NCI-H1048 (cell line): ENCODE measurements at places on chromosomes 1 and 21.

GRCh38 chr1:226625326-226625725 is 76.8 kb downstream of the STUM start:
- DNase-seq, result no peak

DNA sequence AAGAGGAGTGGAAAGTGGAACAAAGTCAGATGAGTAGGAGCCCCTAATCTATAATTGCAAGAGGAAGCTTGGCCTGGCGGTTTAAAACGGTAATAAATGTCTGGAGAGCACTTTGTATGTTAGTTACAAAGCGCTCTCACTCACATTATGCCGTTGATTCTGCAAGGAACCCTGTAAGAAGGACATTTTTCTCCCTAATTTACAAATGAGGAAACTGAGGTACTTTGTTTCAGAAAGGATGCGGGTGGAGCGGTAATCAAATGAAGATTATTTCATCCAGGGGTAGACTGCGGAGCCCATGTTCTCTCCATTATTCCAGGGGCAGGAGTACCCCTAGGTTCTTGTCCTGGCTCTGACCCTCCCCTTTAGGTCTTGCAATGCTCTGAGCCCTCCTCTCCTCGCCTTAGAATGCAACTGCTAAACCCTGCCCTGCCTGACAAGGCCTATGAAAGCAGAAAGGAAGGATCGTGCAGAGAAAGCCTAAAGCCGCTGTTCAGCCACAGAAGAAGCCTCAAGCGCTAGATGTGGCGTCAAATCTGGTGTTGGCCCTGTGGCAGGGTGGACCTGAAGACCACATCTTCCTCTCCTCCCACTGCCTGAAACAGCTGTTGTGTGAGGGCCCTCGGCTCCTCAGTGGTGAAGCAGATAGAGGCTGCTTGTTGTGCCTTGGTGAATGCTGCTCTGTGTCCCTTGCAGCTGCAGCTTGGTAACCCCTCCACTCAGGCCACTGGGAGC is 588 bp upstream of the PACC1 start:
- DNase-seq, result no peak

DNA sequence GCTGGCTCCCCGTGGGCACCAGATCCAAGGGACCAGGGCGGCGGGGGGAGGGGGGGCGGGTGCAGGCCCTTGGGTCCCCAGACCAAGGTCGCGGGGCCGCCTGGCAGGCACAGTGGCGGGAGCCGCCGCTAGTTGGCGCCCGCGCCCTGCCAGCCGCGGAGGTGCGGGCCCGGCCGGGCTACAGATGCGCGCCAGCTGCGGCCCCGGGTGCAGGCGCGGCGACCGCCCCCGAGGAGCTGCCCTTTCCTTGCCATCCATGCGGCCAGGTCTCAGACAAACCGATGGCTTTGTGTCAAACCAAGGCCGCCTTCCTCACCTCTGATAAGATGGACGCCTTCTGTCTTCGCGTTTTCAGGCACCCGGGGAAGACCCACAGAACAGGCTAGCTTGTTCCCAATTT is 2.2 kb upstream of the RUNX3 start:
- DNase-seq, result no peak

DNA sequence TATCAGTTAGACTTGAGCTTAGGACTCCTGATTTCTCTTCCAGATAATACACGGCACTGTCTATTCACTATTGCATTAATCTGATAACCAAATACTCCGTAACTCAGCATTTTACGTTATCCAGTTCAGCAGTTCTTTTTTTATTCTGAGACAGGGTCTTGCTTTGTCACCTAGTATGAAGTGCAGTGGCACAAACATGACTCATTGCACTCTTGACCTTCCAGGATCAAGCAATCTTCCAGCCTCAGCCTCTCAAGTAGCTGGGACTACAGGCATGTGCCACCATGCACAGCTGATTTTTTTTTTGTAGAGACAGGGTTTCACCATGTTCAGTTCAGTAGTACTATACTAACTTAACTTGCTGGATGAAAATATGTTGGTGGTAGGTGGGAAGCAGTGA is 156.4 kb downstream of the PATJ start:
- no peak for DNase-seq

DNA sequence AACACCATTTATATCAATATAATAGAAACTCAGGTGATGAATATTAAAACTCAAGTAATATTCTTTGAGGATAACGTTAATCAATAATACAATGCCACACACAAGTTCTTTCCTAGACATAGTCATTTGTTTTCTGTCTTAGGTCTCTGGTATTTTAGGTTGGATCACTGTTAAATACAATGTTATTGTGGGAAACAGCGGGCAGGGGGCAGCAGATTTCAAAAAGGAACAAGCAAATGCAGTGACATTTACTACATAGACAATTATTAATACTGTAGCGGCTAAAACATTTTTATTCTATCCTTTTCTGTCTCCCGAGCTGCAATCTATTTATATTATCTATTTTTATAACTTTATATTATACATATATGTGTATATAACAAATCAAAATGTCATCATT is 186.4 kb upstream of the ZNHIT6 start:
- DNase-seq, result no peak

- no peak for DNase-seq
Measured at GRCh38 chr1:81948495-81948894, 147.8 kb downstream of the ADGRL2 start.

- DNase-seq, result no peak
Measured at GRCh38 chr1:167099851-167100250, 6.0 kb downstream of the STYXL2 start.

DNA sequence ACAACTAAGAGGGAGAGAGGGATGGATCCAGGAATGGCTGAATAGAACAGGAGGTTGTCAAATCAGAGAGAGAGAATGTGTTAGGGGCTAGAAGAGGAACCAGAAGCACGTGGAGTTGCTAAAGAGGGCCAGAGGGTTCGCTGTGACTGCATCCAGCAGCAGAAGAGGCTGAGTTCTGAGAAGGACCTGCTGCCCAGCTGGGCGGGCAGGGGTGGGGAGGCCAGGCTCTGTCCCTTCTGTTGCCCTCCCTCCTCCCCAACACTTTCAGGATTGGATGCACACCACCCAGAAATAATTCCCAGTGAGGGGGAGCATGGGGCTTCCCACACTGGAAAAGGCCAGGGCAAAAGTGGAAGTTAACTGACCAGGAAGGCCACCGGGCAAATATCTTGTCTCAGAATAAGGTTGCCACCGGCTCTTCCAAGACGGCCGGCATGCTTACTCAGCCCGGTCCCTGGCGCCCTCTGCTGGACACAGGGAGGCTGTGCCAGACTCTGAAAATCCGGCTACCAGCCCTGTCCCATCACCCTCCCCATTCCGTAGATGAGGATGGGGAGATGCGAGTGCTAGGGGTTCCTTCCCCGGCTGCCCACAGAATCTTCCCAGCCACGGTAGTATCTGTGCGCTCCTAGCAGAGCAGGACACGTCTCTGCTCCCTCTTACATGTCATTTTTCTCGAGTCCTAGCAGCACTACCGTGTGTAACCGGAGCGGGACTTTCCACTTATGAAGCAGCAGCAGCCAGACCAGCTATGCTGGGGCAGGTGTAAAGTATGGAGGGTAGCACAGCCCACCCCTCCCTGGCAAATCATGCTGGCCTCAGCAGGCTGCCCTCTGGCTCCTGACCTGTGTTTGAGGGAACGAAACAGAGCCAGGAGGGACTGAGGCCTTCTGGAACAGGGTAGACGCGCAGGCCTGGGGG is 46.8 kb upstream of the A3GALT2 start:
- peak; percentile 39 for DNase-seq

GRCh38 chr1:33180226-33180910 is 1.5 kb downstream of the TRIM62 start:
- DNase-seq, result no peak

DNA sequence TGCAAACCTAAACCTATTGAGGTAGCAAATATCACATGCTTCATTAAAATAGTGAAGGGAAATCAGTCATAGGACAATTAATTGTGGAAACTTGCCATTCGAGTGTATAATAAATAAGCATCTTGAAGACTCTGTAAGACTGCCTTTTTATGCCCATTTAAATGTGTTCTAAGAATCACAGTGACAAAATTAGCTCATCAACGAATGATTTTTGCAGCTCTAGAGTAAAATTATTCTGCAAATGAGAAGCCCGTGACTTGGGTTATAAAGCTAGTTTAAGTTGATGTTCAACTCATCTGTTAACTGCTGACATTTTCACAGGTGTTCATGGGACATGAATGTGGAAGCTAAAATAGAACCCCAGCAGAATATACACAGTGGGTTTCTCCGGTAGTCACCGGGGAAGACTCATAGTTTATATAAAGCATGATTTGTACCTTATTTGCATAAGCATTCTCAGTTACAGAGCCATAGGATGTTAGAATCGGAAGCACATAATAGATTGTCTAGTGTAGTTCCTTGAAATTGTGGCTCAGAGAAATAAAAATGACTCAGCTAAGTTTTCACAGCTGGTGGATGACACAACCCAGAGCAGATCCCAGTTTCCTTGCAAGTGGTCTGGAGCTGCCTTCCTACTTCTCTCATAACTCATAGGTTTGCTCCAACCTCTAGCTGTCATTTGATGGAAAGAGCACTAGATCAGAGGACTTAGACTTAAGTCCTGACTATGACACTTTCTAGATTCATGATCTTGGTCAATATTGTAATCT is 107.3 kb downstream of the UCHL5 start:
- DNase-seq, result no peak

- no peak for DNase-seq
Measured at GRCh38 chr1:164510435-164510834, 48.5 kb upstream of the PBX1 start.

GRCh38 chr1:226064816-226065248 is 2.3 kb downstream of the H3-3A start:
- DNase-seq, result peak; percentile 44

DNA sequence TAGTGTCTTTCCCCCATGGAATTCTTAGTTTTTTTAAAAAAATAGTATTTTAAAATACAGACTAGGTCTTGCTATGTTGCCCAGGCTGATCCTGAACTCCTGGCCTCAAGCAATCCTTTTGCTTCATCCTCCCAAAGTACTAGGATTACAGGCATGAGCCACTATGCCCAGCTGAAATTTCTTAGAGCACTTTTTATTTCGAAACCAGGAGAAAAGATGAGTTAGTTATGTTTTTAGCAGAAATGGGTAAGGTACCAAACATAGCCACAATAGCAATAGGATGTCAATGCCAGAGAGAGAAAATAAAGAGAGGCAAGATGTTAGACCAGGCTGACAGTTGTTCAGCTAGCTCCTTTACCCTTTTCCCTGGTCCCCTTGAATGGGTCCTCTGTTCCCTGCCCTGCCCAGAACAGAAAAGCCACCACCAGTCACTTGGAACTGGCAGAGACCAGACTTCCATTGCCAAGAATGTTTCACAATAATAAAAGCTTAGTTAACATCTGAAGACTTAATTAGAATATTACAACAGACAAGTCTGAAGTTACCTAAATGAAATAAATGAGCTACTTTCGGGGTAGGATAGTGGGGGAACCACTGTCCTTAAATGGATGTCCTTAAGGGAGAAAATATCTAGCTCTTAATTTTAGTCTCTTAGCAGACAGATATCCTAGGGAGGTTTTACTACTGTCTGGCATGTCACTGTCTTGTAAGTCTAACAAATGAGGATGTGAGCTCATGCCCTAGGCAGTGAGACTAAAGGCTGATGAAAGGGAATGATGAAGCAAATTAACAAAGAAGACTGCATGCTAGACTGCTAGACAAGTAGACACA is 54.3 kb downstream of the ABL2 start:
- DNase-seq, result no peak

- DNase-seq, result no peak
Measured at GRCh38 chr1:224615861-224616755, at the start of gene CNIH3. Gene CNIH3 (plus strand): TSS chr1:224616317. CDS start chr1:224617175, 858 bp downstream.

- DNase-seq, result no peak
Measured at GRCh38 chr21:16504766-16505165, 775.0 kb downstream of the USP25 start.

DNA sequence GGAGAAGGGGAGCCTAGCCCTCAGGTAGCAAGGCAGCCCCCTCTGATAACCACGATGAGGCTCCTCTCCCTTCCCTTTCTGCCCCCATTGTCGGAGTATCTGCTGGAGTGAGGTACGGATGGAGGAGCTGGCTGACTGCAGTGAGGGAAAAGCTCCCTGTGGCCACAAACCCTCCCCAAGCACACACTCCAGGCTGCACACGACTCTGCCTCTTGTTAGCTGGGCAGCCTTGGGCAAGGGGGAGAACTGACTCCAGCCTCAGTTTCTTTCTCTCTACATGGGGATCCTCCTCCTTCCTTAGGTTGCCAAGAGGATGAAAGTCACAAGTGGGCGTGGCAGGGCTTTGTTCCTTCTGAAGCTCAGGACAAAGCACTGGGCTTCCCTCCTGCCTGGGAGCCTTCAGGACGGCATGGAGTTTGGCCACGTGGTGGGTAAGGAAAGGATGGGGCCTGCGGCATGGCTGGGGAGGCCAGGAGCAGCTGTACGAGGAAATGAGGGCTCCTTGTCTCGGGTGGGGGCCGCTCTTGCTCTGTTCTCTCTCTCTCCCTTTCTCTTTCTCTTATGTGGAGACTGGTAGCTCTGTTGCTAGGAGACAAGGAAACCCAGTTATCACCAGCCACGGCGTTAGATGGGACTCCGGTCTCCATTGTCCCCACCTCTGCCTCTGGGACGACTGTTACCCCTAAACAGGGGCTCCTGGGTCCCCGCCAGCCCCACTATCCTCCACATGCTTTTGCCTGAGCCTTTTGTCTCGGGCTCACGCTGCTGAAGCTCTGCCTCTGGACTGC is 39.7 kb downstream of the LRP8 start:
- DNase-seq, result no peak

DNA sequence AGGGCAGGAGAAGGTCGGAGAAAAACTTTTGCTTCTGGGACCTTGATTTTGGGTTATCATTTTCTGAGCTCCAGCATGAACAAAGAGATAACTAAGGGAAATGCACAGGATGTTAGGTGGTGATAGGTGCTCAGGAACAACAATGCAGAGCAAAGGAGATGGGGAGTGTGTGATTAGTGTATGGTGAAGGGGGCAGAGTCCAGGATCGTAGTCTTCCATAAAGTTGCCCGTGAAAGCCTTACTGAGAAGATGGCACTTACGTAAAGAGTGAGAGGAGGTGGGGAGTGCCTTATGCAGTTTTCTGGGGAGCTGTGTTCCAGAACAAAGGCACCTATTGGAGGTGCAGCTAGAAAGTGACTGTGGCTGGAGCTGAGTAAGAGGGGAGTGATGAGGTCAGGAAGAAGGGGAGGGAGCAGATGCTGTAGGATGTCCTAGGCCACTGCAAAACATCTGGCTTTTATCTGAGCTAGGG is 11.6 kb downstream of the KCNK1 start:
- DNase-seq, result no peak

DNA sequence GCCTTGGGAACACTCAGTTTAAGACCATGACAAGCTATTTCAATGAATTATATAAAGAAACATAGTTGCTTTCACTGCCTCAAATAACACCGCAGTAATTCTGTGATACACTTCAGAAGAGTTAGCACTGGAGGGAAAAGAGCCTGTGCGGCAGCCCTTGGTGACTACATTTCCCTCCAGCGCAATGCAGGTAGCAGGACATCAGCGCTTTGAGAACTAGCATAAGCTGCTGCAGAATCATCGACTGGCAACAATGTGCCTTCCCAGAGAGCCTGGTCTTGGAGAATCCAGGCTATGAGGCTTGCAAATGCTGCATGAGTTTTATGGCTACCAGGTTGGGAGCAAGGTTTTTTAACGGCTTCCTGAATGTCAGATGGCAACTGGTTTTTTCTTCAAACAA is 7.5 kb downstream of the NRIP1 start:
- no peak for DNase-seq
